Left ventricle myocardium inferior (tissue), 1 donor: ENCODE measurements at places on chromosomes 5 and 9. TPM values are rescaled to one million over a fixed set of nuclear protein-coding genes. Genes with fewer than 3 reads are reported as not detected.
A peak's percentile ranks its signal among the peaks of the same experiment; 100 is the strongest.

PCDHGB1 gene
- total RNA-seq = 5.7 TPM

NEUROG1 gene
- not detected for total RNA-seq

NTMT1 gene
- total RNA-seq = 63.4 TPM

IL5 gene
- not detected for total RNA-seq

C7 gene
- 175 TPM for total RNA-seq

CRB2 gene
- not detected for total RNA-seq

DNA sequence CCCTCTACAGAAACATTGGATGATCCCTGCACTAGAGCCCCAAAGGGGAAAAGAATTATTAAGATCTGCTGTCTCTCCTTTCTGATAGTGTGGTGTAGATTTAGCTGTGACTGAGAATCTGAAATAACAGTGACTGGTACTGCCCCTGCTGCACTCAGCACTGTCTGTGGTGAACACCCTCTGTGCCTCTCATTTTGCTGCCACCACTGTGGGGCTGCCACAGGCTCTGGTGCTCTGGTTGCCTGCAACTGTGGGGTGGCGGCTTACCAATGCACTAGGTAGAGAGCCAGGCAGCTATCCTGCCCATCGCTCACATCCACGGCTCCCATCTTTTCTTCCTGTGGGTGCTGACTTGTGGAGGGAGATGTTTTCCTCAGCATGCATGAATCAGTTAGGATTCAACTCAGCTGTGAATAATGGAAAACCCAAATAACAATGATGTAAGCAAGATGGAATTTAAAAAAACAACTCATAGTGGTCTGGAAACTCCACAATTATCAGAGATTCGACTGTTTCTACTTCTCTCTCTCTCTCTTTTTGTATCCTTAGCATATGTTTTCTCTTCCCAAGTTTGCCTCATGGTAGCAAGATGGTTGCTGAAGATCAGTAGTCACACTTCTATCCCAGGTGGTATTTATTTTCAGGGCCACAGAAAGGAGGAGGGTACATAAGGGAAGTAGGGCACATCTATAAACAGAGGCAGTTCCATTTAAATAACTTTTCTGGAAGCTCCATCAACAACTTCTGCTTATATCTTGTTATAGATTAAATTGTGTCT lies 99.8 kb upstream of the DAP start:
- no peak for DNase-seq

GRCh38 chr5:156561651-156562050 lies 234.7 kb downstream of the SGCD start:
- no peak for DNase-seq

GRCh38 chr5:157267025-157267424 lies 1.1 kb downstream of the CYFIP2 start:
- DNase-seq = no peak

DNA sequence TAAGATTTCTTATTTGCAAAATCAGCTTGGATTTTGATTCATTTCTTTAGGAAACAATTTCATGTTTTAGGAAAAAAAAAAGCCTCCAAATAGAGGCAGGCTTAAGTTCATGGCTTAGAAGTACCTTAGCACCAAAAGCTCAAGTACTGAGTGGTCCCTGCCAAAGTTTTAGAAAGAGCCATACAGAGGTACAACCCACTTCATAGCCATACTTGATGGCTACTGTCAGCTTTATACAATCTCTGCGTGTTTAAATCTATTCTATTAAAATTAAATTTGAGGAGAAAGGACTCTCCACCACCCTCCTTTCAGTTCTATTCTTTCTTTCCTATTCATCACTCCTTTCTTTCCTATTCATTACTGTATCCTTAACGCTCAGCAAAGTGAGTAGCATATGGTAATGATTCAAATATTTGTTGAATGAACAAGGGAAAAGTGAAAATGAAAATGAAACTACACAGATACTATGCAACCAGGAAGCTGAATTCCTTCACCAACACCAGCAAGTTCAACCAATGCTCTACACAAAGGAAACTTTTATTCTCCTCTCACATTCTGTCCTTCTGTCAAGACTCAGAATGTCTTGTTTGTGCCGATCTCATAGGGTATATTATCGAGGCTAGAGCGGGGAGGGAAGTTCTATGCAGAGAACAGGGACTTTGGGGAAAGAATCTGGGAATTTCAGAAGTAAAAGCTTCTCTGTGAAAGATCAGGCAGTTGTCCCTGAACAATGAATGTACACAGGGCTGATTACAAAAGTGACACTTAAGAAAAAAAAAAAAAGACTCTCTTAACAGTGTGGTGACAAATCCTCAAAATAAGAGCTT lies 138.6 kb upstream of the SPEF2 start:
- no peak for DNase-seq

DNA sequence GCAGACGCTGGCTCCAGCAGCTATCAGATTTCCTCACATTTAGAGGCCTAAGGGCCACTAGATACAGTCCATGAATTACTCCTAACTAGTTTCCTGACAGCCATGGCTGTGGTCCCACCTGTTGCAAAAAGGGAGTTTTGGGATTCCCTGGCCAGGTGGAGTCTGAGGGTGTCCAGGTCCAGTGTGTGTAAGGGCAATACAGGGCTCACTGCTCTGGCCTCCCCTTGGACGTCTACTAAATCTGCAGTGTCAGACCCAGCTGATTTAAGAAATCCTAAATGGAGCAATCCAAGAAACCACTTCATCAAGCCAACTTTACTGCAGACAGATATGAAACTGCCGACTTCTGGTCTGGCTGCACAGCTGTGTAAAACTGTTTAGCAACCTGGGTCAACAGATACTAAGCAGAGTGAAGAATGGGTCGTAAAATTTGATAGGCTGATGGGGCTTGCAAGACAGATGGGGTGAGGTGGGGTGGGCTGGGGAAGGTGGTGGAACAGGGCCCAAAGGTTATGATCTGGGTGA lies 116.4 kb downstream of the GADD45G start:
- DNase-seq = no peak

DNA sequence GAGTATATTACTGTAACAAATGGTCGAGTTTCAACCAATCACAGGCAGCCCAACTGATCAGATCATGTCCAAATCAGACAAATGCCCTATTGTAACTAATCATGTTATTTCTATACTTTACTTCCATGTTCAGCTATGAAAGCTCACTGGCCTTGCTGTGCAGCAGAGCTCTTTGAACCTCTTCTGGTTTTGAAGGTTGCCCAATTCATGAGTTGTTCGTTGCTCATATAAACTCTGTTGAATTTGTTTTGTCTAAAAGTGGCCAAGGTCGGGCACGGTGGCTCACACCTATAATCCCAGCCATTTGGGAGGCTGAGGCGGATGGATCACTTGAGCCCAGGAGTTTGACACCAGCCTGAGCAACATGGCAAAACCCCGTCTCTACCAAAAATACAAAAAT lies 21.6 kb downstream of the PDE6A start:
- DNase-seq = no peak

DNA sequence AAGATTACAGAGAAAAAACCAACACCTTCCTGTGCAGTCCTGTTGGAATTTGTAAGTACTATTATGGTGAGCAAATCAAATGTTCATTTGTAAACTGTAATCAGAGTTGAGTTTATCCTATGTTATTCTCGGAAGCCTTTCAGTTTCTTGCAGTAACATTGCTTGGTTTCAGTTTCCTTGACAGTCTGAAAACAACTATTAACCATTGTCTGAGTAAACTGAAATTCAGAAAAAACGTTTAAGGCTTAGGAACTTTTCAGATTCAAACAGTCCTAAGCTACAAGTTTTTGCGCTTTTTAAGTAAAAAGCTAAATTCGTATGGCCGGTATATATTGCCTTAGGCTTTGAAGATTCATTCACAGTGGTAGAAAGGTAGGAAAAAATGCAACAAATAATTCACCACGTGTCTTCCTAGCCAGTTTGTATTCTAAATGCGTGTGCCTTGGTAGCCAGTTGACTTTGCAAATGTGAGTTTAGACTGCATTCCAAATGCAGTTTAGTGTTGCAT lies 2.5 kb downstream of the GPBP1 start:
- no peak for DNase-seq

DNA sequence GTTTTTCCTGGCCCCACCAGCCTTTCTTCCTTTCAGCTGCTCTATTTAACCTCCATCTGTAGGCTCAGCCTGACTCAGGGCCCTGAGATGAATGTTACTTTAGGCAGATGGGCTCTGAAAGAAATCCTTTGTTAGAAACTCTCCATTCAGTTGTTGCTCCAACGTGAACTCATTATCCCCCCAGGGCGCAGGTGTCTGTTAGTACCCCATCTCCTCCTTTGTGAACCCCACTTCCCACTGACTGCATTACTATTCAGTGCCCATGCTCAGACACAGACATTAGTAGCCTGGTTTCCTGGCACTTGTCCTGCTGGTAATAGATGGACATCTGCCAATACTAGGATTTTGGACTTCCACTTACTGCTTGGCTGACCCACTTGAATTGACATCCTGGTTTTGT lies 1271.6 kb downstream of the PTPRD start:
- no peak for DNase-seq

- DNase-seq = no peak
Measured at GRCh38 chr9:5764130-5764868, 68.6 kb downstream of the ERMP1 start.

DNA sequence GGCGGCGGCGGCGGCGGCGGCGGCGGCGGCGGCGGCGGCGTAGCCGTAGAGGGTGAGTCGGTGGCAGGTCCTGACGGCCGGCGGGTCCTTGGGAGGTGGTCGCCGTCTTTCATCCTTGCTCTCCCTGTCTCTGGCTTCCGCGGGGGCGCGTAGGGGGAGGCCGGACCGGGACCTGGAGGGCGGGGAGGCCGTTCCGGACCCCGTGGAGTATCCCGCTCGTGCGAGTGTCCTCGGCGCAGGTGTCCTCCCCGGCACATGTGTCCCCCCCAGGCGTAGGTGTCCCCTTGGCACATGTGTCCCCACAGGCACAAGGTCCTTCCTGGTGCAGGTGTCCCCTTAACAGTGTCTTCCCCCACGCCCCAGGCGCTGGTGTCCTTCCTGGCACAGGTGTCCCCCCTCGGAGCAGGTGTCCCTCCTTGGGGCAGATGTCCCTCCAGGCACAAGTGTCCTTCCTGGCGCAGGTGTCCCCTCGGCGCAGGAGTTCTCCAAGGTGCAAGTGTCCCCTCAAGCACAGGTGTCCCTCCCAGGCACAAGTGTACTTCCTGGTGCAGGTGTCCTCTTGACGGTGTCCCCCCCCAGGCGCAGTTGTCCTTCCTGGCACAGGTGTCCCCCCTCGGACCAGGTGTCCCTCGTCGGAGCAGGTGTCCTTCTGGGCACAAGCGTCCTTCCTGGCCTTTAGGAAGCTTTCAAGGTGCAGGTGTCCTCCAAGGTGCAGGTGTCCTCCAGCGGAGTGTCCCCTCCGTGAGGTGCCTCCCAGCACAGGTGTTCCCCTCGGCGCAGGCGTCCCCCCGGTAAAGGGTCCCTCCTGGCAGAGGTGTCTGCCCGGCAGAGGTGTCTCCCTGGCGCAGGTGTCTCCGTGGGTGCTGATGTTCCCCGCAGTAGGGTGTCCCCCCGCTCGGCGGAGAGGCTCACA lies 519 bp downstream of the EXOC3 start:
- DNase-seq = peak; percentile 7

- peak; percentile 98 for DNase-seq
Measured at GRCh38 chr9:128881884-128882676, at the start of the genes KYAT1 and LRRC8A. KYAT1 (minus strand) TSS chr9:128881950; CDS start chr9:128845405, 36,545 bp downstream. LRRC8A (plus strand) TSS chr9:128882133; CDS start chr9:128907165, 25,032 bp downstream.

DNA sequence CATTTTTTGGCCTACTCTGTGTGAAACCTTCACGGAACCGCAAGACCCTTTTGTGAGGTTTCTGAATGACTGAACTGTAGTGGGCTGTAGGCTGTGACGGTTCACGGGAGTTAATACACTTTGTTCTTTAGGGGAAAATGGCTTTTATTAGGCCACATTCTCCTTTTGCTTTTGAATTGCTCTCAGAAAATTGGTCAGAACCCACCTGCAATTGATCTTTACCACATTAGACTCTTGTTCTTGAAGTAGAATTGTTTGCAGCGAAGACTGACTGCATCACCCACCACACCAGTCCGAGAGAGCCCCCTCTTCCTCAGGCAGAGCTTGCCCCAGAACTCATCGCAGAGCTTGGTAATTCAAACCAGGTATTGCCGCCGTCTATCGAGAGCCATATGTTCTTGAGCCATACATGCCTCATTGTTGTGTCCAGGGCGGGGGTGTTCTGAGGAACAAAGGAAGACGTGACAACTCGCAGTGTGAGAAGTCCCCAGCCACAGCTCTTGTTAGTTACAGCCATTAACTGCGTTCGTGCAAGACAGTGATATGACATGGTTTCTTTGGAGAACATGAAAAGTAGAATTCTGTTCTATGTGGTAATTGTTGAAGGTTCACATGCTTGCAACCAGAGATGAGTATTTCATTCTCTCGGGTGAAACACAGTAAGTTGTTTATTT lies 166.4 kb upstream of the OTULINL start:
- no peak for DNase-seq
